ENCODE measurements at places on chromosomes 5 and 9.

DNA sequence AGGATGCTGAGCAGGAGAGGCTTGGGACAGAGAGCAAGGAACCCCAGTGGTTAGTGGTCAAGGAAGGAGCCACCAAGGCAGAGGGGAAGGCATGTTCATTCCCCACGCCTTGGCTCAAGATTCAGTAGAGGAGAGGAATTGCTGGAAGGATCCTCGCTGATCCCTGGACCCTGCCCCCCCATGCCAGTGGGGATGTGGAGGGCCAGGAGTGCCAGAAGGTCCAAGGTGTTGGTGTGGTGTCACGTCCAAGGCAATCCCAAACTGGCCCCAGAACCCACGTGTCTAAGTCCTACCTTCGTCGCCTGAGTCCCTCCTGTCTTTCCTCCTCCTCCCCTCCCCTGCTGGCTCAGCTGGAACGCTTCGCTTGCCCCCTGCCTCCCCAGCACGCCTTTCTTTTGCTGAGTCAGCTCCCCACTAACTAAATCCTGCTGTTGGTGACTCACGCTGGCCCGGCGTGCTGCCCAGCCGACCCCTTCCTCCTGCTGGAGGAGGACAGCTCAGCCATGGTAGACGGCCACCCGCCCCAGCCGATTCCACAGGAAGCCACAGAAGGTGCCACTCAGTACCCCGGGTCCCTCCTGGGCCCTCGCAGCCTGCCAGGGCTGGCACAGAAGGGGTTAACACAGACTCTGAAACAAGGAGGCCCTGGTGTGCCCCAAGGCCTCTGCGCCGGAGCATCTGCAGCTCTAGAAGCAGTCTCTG lies 37.6 kb upstream of the ORM1 start:
- DNase-seq: no peak

- no peak for DNase-seq
Observed at GRCh38 chr9:114684036-114684435, 2.0 kb upstream of the TEX48 start.

DNA sequence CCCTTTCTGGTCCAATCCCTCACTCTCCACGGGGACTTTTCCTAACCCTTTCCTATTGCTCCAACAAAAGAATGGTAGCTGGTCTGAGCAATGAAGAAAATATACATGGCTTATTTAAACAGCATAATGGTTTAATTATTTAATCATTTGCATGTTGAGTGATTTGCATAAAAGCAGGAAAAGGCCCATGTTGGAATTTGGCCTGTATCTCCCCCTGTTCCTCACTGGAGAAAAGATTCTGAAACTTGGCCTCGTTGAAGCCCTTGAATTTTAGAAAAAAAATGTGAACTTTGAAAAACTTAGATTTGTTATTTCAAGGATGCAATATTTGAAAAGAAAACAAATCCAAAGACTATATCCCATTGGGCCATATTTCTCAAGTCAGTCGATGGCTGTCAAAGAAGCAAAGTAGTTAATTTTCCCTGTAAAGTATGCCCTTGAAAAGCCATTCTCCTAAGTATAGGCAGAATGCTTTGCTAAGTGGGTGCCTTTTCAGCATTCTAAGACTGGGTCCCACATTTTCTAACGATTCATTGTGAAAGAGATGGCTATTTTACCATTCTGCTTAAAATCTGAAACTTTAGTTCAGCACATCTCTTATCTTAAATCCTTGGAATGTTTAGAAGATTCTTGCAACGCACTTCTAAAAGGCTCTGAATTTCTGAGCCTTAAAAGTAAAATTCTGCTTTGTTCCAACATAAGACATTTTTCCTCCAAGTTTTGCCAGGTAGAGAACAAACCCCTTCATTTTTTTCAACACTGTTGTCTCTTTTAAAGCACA lies 428.8 kb downstream of the ARHGEF28 start:
- DNase-seq: no peak

DNA sequence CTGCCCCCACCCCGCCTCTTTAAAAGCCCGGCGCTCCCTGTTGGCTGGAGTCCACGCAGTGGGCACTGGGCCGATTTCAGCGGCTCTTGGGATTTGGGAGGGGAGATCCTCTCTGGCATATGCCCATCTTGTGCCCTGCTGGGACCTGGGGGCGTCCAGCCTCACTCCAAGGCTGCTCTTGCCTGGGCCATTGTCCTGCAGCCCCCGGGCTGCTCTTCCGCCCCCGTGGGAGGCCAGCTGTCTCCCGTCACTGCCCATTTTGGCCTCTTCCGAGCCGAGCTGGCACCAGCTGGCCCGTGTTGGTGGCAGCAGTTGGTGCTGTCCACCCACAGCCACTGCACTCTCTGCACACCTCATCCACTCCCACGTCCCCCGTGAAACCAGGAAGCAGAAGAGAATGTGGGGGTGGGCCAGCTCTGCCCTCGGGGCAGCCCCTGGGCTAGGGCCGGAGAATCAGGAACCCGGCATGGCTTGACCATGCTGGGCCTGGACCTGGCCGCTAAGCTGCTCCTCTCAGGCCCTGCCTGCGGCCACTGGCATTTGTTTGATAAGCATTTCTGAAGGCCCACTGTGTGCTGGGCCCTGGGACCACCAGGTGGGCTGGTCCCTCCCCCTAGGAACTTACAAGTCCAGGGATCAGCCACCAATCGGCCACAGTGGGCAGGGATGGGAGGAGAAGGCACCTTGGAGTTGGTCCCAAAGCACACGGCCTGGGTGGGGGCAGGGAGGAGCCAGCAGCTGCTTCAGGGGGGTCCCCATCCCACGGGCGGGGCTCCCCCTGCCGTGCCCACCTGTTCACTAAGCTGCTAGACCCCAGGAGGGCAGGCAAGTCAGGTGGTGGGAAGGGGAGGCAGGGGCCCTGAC lies 2.2 kb downstream of the C8G start:
- DNase-seq: no peak

DNA sequence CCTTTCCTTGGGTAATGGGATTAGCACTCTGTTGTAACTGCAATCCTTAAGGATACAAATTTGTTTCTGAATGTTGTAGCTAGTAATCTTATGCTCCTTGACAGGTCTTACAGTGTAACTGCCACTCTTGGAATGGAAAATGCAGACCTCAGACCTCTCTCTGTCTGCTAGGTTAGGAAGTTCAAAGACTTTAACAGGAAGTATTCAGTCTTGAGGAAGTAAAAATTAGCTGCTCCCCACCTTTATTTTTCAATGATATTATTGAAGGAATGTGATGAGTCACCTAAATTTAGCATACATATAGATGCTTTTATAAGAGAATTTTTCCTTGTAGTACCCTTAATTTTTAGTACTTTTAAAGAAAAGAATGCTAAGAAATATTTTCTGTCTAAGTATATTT lies 71.5 kb downstream of the PAM start:
- DNase-seq: no peak
